ENCODE measurements at places on chromosomes 3 and 15. TPM values are rescaled to one million over a fixed set of nuclear protein-coding genes. Genes with fewer than 3 reads are reported as not detected.

The CCDC39 gene
- 0.23 TPM for total RNA-seq

The GNB5 gene
- total RNA-seq: 21.9 TPM

The CHRNA7 gene
- total RNA-seq: not detected

The RRP9 gene
- total RNA-seq: 21.3 TPM

The LRRC31 gene
- not detected for total RNA-seq

The CPNE9 gene
- total RNA-seq: not detected

The TNK2 gene
- 9.3 TPM for total RNA-seq

The ITGA11 gene
- total RNA-seq: 16.8 TPM

The DAZL gene
- not detected for total RNA-seq

The PDZRN3 gene
- total RNA-seq: 51.7 TPM

The GPR171 gene
- not detected for total RNA-seq

The CHL1 gene
- total RNA-seq: under 0.01 TPM

The CCDC54 gene
- not detected for total RNA-seq

The KBTBD12 gene
- not detected for total RNA-seq

The SPATA12 gene
- not detected for total RNA-seq

The SETD5 gene
- total RNA-seq: 35.7 TPM

The SNURF gene
- 1.5 TPM for total RNA-seq

The GOLGA6L4 gene
- total RNA-seq: under 0.01 TPM

The CNTN4 gene
- total RNA-seq: not detected

The CAMKV gene
- total RNA-seq: not detected

The GSK3B gene
- 34.4 TPM for total RNA-seq

The CKMT1B gene
- total RNA-seq: not detected

The PLA1A gene
- not detected for total RNA-seq

The WNT7A gene
- not detected for total RNA-seq

The CLSTN2 gene
- total RNA-seq: 0.58 TPM

The HIGD2B gene
- total RNA-seq: not detected

The FANCD2OS gene
- total RNA-seq: not detected

The KCNH8 gene
- total RNA-seq: not detected

The GOLGA8S gene
- total RNA-seq: not detected

The HMG20A gene
- total RNA-seq: 24.0 TPM

The TIGIT gene
- total RNA-seq: not detected

Data from pericardium fibroblast (primary cell).